ENCODE measurements at places on chromosomes 1 and 21. TPM values are rescaled to one million over a fixed set of nuclear protein-coding genes. Genes with fewer than 3 reads are reported as not detected.

The NBPF4 gene
- total RNA-seq, result not detected

The S100A7 gene
- total RNA-seq, result not detected

The TLCD4 gene
- total RNA-seq, result not detected

The SERTAD4 gene
- total RNA-seq, result not detected

The LRRC71 gene
- not detected for total RNA-seq

The SNX27 gene
- 29.6 TPM for total RNA-seq

The COL24A1 gene
- not detected for total RNA-seq

The BSND gene
- total RNA-seq, result 0.08 TPM

The CYP4B1 gene
- not detected for total RNA-seq

The KANK4 gene
- not detected for total RNA-seq

The SLC25A34 gene
- total RNA-seq, result 1.9 TPM

The KRTAP19-1 gene
- not detected for total RNA-seq

The CSF3R gene
- total RNA-seq, result 0.43 TPM

The CELA2A gene
- total RNA-seq, result not detected

The TDRD5 gene
- total RNA-seq, result not detected

The CHODL gene
- total RNA-seq, result 0.15 TPM

The UTS2 gene
- total RNA-seq, result 1.1 TPM

The RIMS3 gene
- total RNA-seq, result 5.6 TPM

The EFNA3 gene
- total RNA-seq, result 3.9 TPM

The KRTAP12-4 gene
- not detected for total RNA-seq

The SPATA46 gene
- total RNA-seq, result not detected

The CFHR4 gene
- total RNA-seq, result not detected

The TFF3 gene
- not detected for total RNA-seq

The C4BPB gene
- 0.43 TPM for total RNA-seq

The CYB5RL gene
- total RNA-seq, result 10.0 TPM

The PADI4 gene
- not detected for total RNA-seq

The LCE1B gene
- total RNA-seq, result not detected

The RPTN gene
- total RNA-seq, result not detected

The ATP5PO gene
- total RNA-seq, result 196 TPM

The PROK1 gene
- not detected for total RNA-seq
